ENCODE measurements at places on chromosomes 11 and 22.

DNA sequence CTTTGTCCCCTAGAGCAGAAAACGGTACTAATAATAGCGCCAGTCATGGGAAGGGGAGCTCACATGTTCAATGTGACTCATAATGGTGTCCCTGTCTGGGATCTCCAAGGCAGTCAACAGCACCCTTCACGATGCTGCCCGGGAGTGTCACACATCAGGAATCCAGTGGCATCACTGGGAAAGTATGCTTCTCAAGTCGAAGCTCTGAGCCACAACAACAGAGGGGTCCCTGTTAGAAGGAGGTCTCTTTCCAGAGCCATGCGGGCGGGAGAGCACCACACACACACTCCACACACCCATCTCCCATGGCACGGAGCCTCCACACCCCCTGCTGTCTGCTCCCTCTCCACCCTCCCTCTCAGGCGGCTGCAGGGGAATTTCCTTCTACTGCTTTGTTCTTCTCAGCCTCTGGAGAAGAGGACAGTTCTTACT is 119.7 kb downstream of the ETS1 start:
- DNase-seq: peak; percentile 88

DNA sequence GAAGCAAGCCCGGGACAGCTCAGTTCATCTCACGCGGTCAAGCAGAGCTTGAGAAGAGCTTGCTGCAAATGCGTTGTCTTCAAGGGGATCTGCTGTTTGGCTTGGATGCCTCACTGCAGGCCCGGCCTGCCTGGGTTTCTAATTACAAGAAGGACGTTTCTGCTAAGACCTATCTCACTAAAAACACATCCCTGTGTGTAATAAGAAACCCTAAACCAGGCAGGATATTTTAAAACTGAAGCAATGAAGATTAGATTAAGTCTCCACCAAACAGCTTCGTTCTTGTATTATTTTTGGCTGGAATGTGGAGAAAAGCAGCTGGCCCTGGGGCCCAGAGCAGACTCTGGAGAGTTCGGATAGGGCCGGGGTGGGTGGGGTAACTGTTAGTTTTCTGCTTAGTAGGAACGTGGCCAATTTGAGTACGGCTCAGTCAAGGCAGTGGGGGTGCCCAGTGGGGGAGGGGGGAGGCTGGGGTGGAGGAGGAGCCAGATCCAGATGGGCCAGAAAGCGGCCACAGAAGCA is 6.0 kb downstream of the PKNOX2 start:
- DNase-seq: no peak

DNA sequence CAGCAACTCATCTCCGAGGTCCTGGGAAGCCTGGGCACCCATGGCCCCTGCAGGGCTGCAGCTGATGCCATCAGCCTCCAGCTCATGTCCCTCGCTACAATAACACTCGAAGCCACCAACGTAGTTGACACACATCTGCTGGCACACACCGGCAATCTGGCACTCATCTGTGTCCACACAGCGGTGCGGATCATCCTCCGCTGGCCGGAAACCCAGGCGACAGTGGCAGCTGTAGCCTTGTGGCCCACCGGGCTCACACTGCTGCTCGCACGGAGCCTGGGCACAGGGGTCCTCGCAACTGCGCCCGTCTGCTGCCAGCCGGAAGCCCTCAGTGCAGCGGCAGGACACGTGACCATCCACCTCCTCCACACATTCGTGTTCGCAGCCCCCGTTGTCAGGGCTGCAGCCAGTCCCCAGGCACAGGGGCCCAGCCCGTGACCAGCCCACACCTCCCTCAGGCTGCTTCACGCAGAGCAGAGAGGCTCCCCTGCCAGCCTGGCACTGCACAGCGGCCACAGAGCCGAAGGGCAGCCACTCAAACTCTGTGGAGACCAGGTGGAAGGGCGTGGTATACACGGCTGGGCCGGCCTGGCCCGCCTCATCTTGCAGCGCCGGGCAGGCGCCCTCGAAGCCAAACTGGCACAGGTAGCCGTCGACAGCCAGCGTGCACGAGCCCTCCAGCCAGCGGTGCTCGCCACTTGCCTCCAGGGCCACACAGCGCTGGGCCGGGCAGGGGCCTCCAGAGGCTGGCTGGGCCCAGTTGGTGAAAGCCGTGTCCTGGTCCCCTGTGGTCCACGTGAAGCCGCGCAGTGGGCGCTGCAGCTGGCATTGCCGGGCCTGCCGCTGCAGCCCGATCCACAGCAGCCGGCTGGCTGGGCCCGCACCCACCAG is 678 bp downstream of the CD248 start:
- DNase-seq: no peak

GRCh38 chr22:49268924-49269323 is 558.7 kb downstream of the BRD1 start:
- no peak for DNase-seq

GRCh38 chr11:58577555-58578135 is 1.2 kb upstream of the ZFP91 start:
- DNase-seq: peak; percentile 21

DNA sequence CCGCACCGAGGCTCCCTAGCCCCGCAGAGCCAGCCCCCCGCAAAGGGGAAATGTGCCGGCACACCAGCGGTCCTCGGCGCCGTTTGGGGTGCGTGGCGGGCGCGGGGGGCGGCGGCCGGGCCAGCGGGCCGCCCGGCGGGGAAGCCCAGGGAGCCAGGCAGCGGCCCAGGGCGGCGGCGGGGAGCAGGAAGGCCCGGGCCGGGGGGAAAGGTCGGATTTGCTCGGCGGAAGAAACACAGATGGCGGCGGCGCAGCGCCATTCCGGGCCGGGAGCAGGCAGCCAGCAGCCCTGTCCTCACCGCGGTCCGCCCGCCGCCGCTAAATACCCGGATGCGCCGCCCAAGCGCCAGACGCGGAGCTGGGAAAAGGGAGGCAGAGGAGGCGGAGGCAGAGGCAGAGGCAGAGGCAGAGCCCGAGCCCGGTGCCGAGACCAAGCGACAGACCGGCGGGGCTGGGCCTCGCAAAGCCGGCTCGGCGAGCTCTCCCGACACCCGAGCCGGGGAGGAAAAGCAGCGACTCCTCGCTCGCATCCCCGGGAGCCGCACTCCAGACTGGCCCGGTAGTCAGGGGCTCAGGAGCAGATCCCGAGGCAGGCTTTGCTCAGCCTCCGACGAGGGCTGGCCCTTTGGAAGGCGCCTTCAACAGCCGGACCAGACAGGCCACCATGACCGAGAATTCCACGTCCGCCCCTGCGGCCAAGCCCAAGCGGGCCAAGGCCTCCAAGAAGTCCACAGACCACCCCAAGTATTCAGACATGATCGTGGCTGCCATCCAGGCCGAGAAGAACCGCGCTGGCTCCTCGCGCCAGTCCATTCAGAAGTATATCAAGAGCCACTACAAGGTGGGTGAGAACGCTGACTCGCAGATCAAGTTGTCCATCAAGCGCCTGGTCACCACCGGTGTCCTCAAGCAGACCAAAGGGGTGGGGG is 2.6 kb upstream of the GCAT start:
- DNase-seq: peak; percentile 93

DNA sequence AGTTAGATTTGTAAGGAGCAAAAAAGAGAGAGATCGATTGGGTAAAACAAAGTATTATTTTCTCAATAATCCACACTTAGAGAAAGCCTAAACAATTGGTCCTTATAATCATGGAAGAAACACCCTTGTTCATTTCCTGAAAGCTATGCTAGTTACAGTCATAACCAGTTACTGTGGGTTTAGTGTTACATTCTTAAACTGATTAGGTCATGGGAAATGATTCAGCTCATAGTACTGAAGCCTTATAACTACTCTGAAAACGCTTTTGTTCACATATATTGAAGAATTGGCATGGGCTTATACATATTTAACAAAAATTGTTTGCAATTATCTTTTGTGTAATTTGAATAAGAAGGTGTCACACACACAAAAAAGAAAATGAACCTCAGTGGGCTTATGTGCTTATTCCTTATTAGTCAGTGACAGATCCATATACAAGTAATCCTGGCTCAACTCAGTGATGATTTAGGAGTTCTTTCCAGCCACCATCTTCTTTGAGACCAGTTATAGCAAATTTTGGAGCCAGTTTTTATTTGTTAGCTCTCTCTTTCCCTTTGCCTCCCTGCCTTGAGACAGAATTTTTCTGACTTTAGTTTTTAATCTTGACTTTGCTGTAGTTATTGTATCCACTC is 198.5 kb upstream of the CTSC start:
- DNase-seq: peak; percentile 50

- DNase-seq: no peak
Measured at GRCh38 chr11:45871638-45872037, 13.8 kb upstream of the MAPK8IP1 start.

- no peak for DNase-seq
Measured at GRCh38 chr22:44245438-44245837, 64.7 kb downstream of the PARVG start.

- DNase-seq: no peak
Measured at GRCh38 chr11:47606731-47607130, 12.5 kb upstream of the C1QTNF4 start.

All from AG08396 (cell line).